Anterior cingulate cortex (tissue), 58 donors: ENCODE measurements at places on chromosomes 4 and X.

DNA sequence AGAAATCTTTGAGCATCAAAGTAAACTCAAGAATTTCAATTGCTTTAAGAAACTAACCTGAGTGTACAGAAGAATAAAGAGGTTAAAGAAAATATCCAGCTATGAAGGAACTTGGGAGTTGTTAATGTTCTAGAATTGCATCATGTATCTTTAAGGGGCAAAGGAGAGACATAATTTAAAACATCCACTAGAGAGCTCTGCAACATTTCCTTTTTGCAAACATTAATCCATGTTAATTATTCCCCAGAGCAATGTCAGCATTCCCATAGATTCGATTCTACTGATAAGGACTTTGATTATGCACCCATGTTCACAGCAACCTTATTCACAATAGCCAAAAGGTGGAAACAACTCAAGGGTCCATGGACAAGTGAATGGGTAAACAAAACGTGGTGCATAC is 80.2 kb upstream of the SORBS2 start:
- DNase-seq = no peak

GRCh38 chr4:118968005-118968404 is 79.4 kb downstream of the SYNPO2 start:
- DNase-seq = no peak

- no peak for DNase-seq
Observed at GRCh38 chr4:2619459-2619858, 83.0 kb downstream of the FAM193A start.

DNA sequence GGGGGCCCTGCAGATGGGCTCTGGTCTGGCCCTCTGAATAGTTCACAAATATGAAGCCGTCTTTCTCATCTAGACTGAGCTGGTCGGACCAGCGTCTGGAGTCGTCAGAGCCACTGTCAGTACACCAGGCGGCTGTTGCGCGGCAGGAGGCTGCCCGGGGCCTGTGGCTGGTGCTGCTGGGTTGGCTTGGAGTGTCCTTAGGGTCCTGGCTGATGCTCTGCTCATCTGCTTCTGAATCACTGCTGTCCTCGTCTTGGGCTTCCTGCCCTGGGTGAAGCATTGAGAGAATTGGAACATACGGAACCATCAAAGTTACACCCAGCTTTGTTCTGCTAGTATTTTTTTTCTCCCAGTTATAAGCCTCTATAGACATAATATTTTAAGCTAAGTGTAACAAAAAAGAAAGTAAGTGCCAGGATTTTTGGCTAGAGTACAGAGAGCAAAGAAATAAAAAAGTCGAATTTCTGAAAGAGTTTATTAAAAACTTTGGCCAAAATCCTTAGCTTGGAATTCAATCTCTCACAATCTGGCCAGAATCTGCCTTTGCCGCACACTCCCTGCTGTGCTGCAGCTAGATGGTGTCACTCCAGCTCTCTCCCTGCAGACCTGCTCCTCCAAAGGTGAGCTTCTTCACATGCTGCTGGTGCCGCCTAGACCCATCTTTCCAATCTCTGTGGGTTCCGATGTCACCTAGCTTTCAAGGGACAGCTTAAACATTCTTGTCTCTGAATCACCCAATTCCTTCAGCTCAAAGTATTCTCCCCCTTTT is 96.2 kb downstream of the CDS1 start:
- no peak for DNase-seq

DNA sequence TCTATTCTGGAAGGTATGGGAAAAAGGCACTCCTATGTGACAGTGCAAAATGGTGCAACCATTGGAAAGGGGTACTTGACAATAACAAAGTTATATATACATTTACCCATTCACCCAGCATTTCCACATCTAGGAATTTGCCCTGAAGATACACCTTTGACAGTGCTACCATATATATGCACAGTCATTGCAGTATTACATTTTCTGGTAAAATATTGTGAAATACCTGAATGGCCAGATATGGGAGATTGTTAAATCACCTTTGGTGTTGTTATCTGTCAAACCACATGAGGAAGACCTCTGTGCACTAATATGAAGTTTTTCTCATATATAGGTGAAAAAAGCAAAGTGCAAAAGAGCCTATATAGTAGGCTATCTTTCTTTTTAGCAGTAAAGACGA is 53.5 kb downstream of the SMAD1 start:
- no peak for DNase-seq

DNA sequence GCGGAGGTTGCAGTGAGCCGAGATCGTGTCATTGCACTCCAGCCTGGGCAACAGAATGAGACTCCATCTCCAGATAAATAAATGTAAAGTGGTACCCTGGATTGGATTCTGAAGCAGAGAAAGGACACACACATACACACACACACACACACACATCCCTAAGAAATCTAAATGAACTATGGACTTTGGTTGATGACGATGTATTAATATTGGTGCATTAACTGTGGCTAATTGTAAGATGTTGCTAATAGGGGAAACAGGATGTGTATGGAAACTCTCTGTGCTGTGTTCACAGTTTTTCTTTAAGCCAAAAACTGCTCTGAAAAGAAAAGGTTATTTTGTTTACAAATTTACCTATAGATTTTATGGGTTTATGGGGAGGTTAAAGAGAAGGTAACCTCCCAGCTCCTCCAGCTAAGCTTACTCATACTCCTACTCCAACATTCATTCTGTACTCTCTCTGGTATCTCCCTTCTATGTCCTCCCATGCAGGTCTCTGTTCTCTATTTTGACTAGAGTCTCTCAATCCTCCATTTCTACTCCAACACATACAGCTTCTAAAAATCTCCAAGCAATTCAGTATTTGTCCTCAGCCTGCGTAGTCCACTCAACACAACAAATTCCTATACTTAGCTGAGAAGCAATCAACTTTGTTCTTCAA is 46.5 kb upstream of the RELL1 start:
- DNase-seq = no peak

- no peak for DNase-seq
Observed at GRCh38 chr4:98686043-98686707, 27.8 kb upstream of the TSPAN5 start.

DNA sequence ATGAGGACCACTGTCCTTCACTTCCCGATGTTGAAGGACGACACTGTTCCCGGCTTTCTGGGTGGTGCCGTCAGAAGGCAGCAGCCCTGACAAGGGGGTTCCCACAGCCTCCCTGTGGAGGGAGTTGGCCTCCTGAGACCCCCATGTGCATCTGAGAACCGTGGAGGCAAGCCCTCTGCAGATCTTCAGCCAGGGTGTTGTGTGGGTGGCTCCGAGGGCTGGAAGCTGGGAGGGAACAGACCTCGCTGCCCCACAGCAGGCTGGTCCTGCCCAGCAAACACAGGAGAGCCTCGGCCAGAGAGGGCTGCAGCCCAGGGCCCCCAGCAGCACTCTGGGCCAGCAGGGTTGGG is 16.2 kb downstream of the DGKQ start:
- no peak for DNase-seq

GRCh38 chr4:24570172-24570571 is 14.2 kb downstream of the DHX15 start:
- no peak for DNase-seq
